GM12864 (cell line): ENCODE measurements at places on chromosomes 11 and 22.

DNA sequence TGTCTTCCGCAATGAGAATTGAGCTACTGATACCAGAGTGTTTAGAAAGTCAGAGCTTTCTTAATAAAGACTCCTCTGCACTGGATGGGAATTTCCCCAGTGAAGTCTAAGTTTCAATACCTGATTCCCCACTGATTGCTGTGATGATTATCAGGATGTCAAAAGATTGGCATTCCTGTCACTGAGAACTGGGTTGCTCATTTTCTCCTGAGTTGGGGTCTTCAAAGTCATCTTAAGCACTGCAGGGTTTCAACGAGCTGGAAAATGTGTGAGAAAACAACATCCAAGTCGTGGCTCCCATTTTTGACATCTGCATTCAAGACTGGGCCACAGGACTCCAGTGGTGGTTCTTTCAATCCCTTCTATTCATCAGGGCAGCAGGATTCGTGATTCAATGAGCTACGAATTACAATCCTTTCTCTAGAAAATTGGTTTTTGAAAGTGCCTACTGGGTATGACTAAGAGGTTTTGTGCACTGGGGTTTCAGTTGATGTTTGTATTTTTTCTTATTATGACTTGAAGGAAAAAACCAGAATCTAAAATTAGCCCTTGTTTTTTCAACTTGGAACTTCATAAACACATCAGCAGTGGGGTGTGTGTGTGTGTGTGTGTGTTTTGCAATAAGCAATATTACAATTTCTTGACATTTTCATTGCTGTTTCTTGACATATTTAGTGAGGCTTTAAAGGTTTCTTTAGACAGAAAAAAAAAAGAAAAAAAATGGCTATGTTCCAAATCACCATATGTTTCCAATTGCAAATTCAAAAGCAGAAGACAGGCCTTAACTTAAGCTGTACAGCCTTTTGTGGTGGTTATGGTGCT lies 233.0 kb downstream of the FAM76B start:
- peak; percentile 75 for DNase-seq

- DNase-seq = no peak
Measured at GRCh38 chr11:113287801-113288200, 26.6 kb upstream of the TTC12 start.

DNA sequence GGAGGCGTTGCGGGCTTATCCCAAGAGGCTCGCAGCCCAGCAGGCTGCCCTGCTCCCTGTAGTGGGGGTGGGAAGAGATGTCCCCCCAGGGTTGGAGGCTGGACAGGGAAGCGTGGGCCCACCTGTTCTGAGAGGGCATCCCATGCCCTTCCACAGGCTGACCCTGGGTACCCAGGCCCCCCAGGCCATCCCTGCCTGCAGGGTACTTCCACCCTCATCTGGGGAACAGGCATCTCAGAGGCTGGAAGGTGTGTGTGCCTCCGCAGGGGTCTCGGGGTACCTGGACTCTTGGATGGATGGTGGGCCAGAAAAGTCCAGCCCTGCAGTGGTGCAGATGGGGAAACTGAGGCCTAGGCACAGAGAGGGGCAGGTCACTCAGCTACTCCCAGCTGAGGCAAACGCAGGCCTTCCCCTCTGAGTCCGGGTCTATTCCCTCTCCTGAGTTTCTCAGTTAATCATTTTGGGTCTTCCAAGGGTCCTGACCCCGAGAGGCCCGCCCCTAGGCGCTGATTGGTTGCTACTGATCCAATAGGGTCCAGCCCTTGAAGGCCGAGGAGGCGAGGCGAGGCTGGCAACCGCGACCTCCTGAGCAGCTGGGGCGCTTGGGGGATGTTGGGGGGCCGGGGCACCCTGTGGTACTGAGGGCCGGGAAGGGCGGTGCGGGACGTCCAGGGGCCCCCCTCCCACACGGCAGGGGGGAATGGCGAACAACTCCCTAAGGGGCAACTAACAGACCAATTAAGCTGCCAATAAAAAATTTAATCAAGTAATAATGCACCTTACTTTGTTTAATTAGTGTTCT lies 23.8 kb downstream of the FLRT1 start:
- no peak for DNase-seq

DNA sequence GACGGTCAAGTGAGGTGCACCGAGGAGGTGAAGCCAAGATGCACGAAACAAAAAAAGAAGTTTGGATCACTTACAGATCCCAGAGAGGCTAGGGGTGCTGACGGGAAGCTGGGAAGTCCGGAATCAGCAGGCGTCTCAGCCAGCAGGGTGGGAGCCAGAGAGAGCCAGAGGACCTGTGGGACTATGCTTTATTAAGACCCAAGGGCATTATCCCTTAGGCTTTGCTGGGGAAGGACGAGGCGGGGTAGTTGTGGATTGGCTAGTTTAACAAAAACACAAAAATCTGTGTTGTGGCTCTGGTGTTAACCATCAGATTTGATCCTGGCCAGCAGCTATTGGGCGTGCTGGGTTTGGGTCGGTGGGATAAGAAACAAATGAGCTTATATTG lies 427.1 kb downstream of the DYNC2H1 start:
- no peak for DNase-seq

DNA sequence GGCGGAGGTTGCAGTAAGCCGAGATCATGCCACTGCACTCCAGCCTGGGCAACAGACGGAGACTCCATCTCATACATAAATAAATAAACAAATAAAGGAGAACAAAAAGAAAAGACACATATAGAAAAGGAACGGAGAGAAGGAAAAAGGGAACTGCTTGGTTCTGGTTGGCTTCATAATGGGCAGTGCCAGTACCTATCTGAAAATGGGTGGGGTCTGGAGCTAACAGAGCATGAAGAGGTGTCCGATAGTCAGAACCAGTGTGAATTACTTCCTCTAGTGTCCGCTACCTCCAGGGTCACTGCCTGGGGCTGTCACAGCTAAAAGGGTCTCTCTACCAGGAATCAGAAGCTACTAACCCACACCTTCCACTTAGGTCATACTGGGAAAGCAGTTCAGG lies 27.2 kb upstream of the TTC28 start:
- peak; percentile 8 for DNase-seq
